ENCODE measurements at places on chromosomes 3 and 15. TPM values are rescaled to one million over a fixed set of nuclear protein-coding genes. Genes with fewer than 3 reads are reported as not detected.
A peak's percentile ranks its signal among the peaks of the same experiment; 100 is the strongest.

DNA sequence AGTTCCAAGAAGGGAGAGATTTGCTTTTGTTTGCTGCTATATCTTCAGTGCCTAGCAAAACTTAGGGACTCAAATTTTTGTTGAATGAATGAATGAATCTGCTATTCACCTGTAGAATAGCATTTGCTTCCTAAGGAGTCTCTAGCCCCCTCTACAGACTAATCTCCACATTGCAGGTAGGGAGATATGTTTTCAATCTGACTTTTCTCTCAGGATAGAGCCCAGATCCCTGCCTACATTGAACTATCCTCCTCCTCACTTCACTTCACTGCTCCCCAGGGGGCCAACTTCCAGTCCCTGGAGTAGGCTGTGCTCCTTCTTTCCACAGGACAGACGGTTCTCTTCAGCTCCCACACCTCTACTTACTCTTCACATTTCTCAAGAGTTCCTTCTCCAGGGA is 81.9 kb upstream of the PTX3 start:
- H3K27me3 ChIP-seq = no peaks in the 10 kb centered on the region
- no peak overlapping the region for H3K4me3 ChIP-seq
- peak; percentile 27 for DNase-seq
- no peaks in the 10 kb centered on the region for H3K36me3 ChIP-seq

- H3K4me3 ChIP-seq = no peak overlapping the region
- H3K4me1 ChIP-seq = 0 out of 2 replicates have a peak, but pooled peaks cover 5% of the 10 kb centered on the region
- H3K27me3 ChIP-seq = no peaks in the 10 kb centered on the region
- DNase-seq = no peak
- H3K36me3 ChIP-seq = no peaks in the 10 kb centered on the region
Measured at GRCh38 chr3:157614896-157615295, 111.7 kb upstream of the VEPH1 start.

GRCh38 chr3:48058091-48058490 is 41.9 kb upstream of the MAP4 start:
- H3K4me1 ChIP-seq = peaks cover 17% of the 10 kb centered on the region
- H3K36me3 ChIP-seq = no peaks in the 10 kb centered on the region
- peak overlapping the region; percentile 63 for H3K27ac ChIP-seq
- 0 out of 2 replicates have a peak overlapping the region, but pooled peaks have one; percentile 1 for H3K4me3 ChIP-seq

- H3K36me3 ChIP-seq = no peaks in the 10 kb centered on the region
- DNase-seq = peak; percentile 19
- no peak overlapping the region for H3K27ac ChIP-seq
- H3K4me3 ChIP-seq = no peak overlapping the region
- peaks cover 19% of the 10 kb centered on the region for H3K4me1 ChIP-seq
- no peaks in the 10 kb centered on the region for H3K27me3 ChIP-seq
Measured at GRCh38 chr3:101998256-101998926, 149.1 kb downstream of the NFKBIZ start.

The GOLGA6L7 gene
- total RNA-seq = not detected

All from GM23248 (cell line).